Amniotic stem cell (primary cell): ENCODE measurements at places on chromosomes 12 and 14.

GRCh38 chr14:95471016-95471415 lies 45.4 kb downstream of the SYNE3 start:
- DNase-seq: no peak

- DNase-seq: no peak
Measured at GRCh38 chr14:73744175-73744867, 30.1 kb upstream of the PNMA1 start.

GRCh38 chr14:43587183-43587582 lies 919.9 kb downstream of the FSCB start:
- DNase-seq: no peak

DNA sequence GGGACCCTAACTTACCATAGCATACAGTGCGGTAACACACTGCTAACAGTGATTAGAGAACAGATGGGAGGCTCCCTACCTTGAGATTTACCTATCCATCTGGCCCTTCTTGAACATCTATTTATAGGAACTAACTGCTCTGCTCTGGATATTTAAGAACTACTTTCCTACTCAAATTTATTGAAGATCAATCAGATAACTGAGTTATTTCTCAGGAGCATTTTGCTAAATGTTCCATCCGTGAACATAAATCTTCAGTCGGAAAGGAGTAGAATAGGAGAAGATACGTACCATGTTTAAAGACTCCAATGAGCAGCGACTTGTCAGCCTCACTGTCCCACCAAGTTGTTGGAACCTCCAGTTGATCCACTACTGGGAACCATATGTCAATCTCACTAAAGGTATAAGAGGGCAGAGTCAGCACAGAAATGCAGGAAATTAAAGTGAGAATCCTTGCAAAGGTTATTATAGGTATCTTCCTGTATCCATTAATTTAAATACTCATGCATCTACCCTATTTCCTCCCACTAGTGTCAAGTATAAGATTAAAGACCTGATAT lies 15.6 kb upstream of the SUPT16H start:
- no peak for DNase-seq

GRCh38 chr14:75430116-75430515 lies 2.3 kb downstream of the JDP2 start:
- no peak for DNase-seq

DNA sequence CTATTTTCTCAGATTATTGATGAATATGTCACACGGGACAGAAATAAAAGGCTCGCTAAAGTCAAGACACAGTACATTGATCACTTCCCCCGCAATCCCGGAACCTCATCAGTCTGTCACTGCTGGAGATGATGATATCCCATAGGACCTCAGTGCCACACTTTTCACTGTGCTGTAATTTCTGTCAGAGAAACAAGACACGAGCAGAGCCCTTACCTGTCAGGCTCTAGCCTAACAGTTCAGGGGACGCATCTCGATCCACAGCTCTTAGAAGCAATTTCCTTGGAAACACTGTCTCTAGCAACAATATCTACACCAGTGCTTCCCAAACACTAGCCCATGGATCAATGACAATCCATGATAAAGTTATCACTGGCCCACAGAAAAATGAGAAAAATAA lies 140.0 kb downstream of the GRIN2B start:
- no peak for DNase-seq

DNA sequence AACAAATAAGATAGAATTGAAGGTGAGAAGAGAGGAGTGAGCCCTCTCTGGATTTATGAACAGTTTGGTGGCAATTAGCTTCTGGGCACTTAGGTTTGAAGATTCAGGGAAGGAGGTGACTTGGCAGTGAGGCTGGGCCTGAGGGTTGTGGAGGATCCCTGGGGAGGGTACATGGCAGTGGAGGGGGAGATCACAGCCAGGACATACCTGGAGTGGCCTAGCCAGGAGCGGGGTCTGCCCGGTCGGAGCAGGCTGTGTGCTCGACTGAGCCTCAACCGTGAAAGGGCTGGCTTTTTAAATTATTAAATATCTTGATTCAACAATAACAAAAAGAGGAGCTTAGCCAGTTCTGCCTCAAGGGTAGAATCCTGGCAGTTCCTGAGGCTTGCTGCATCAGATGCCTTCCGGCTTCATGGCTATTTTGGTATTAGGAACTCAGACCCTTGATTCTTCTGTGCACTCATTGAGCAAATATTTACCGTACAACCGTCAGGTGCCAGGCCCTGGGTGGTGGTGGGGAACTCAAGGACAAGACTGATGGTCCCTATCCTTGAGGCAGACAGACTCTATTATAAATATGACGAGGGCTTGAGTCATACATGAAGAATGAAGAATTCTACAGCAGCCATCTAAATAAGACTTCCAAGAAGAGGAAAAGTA lies 73.4 kb downstream of the SPTB start:
- DNase-seq: peak; percentile 52

GRCh38 chr14:59900556-59900955 lies 19.4 kb upstream of the LRRC9 start:
- no peak for DNase-seq
